Activated naive CD8-positive, alpha-beta T cell treated with anti-CD3 and anti-CD28 coated beads for 36 hours (primary cell): ENCODE measurements at places on chromosomes 1 and 21. TPM values are rescaled to one million over a fixed set of nuclear protein-coding genes. Genes with fewer than 3 reads are reported as not detected.

RNF223 gene
- total RNA-seq = not detected

KRTAP12-2 gene
- total RNA-seq = not detected

PACC1 gene
- 13.9 TPM for total RNA-seq

CRABP2 gene
- 1.2 TPM for total RNA-seq

ADGRL2 gene
- not detected for total RNA-seq

RBBP5 gene
- 26.9 TPM for total RNA-seq

IFI44 gene
- 40.8 TPM for total RNA-seq

LYST gene
- 63.8 TPM for total RNA-seq

DNA sequence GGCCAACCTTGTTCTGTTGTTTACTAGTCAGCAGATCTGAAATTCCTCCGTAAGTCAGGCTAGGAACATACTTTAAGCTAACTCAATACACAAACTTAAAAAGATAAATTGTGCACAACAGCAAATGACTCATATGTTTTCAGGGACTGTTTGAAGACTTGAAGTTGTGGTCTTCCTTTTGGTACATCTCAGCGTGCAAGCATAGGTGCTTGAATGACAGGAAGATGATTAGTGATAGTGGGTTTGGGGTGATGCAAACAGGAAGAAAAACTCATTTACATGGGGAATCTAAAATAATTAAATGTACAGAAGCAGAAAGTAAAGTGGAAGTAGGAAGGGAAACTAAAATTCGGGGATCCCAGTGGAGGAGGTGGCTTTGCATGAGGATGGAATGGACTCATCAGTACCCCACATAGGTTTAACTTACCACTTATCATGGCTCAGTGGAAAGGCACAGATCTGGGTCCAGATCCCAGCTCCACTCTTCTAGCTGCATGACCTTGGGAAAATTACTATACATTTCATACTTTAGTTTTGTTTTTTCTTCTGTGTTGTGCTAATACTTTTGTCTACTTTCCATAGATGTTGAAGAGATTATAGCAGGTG lies 122.3 kb downstream of the XCL2 start:
- no peaks in the 10 kb centered on the region for H3K36me3 ChIP-seq
- H3K4me3 ChIP-seq = no peak overlapping the region
- DNase-seq = no peak
- H3K27me3 ChIP-seq = no peaks in the 10 kb centered on the region
- peaks cover 18% of the 10 kb centered on the region for H3K4me1 ChIP-seq
- H3K27ac ChIP-seq = peak overlapping the region; percentile 74

- no peak overlapping the region for H3K4me3 ChIP-seq
- H3K27ac ChIP-seq = no peak overlapping the region
- H3K4me1 ChIP-seq = peaks cover 11% of the 10 kb centered on the region
- DNase-seq = no peak
These were observed 122.1 kb downstream of the NEK7 start for GRCh38 chr1:198278943-198279342.

GRCh38 chr1:203101813-203102634 lies 16.2 kb upstream of the MYOG start:
- no peaks in the 10 kb centered on the region for H3K36me3 ChIP-seq
- no peak overlapping the region for H3K4me3 ChIP-seq
- H3K27ac ChIP-seq = no peak overlapping the region
- no peaks in the 10 kb centered on the region for H3K4me1 ChIP-seq

GRCh38 chr1:41360074-41360785 lies 1.0 kb upstream of the FOXO6 start:
- peak overlapping the region; percentile 49 for H3K4me3 ChIP-seq
- H3K27ac ChIP-seq = no peak overlapping the region
- peaks cover 29% of the 10 kb centered on the region for H3K27me3 ChIP-seq
- no peak for DNase-seq

DNA sequence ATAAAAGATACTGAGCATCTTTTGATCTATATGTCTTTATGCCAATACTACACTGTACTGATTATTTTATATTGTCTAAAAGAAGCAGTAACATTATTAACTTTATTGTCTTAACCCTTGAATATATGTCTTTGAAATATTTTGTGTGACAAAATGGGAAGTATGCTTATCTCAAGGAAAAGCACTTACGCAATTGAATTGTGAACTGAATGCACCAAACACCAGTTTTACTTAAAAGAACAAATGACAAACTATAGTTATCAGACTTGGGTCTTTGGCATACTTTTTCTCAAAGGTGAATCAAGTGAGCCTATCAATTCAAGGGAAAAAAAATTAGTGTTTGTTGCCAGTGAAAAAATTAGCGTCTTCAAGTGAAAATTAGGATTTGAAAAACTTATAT lies 9.2 kb upstream of the SLC6A9 start:
- DNase-seq = no peak
- H3K27me3 ChIP-seq = no peaks in the 10 kb centered on the region
- H3K27ac ChIP-seq = no peak overlapping the region
- H3K4me1 ChIP-seq = peaks cover 4% of the 10 kb centered on the region
- H3K4me3 ChIP-seq = no peak overlapping the region

DNA sequence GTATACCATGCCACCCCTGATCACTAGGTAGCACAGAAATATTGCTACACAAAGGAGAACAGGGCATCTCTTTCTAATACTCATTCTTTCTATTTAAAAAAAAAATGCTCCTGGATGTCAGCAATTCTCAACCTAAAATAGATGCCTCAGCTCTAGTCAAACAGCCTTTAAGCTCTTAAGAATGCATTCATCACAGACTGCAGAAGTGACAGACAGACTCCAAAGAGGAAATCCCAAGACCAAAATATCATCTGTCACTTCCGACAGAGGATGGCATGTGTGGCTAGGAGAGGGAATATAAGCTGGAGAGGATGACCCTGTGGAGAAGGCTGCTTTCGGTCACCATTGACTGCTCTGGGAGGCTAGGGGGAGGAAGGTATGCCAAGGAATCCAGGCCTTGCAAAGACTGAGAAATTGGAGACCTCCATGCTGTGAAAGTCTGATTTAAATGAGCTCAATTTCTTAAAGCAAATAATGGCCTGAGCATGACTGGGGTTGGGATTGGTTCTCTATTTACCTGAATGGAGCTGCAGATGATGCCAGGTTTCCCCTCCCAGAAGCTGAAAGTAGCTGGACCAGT lies 277.4 kb downstream of the BRINP2 start:
- H3K4me1 ChIP-seq = no peaks in the 10 kb centered on the region
- H3K27ac ChIP-seq = no peak overlapping the region
- no peaks in the 10 kb centered on the region for H3K27me3 ChIP-seq

- H3K27ac ChIP-seq = no peak overlapping the region
- H3K4me1 ChIP-seq = peaks cover 2% of the 10 kb centered on the region
- H3K36me3 ChIP-seq = no peaks in the 10 kb centered on the region
- peak; percentile 13 for DNase-seq
- peaks cover 39% of the 10 kb centered on the region for H3K27me3 ChIP-seq
These were observed 74.3 kb upstream of the COG2 start for GRCh38 chr1:230568008-230568407.

DNA sequence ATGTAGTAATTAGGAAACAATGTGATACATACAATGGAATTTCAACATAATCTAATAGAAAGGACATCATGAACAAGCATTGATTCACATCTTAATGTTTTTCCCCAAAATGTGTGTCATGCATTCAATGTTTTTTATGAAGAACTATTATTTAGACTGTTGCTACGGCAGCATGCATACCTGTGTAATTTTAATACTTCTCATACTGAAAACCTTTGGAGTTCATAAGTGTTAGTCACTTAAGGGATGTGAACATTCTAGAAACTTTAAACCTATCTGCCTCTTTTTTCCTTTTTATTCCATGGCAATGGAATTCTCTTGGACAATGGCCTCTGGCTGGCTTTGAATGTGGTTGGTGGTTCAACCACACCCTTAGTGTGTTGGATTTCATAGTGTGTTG lies 48.6 kb downstream of the TMPRSS15 start:
- DNase-seq = no peak
- no peak overlapping the region for H3K4me3 ChIP-seq
- H3K27me3 ChIP-seq = peaks cover 3% of the 10 kb centered on the region
- no peaks in the 10 kb centered on the region for H3K4me1 ChIP-seq
- no peak overlapping the region for H3K27ac ChIP-seq
- no peaks in the 10 kb centered on the region for H3K36me3 ChIP-seq
